ENCODE measurements at places on chromosomes 4 and X. TPM values are rescaled to one million over a fixed set of nuclear protein-coding genes. Genes with fewer than 3 reads are reported as not detected.

LANCL3 gene
- 0.07 TPM for total RNA-seq

C4orf54 gene
- 23.6 TPM for total RNA-seq

RPL34 gene
- total RNA-seq = 652 TPM

ABCG2 gene
- 1.0 TPM for total RNA-seq

CSAG2 gene
- total RNA-seq = not detected

Measured in right atrium auricular region (tissue), 2 donors.